ENCODE measurements at places on chromosomes 12 and 14.

DNA sequence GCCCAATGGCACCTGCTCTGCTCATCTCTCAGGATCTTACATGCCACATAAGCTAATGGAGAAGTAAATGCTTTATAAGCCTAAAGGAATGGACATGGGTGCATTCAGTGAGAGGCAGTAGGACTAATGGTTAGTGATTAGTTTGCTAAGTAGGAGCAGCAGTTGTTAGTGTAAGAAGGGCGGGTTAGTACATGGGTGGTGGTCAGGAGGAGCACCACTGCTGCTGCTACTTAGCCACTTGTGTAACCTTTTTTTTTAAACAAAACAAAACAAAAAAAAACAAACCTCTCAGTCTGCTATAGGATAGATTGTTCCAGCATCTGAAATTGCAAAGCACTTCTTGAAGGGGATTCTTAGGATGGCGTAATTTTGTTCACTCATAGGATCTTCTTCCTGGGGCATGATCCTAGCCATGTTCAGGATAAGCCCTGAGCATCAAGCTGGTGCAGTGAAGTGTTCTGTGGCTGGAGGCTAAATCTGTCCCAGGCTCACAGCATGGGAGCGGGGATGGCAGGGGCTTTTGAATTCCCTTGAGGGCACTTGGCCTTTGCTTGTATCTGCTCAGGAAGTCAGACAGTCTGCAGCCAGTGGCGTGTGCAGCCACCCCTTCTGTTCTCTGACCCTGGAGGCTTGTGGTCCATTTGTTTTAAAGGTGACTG, 63.6 kb downstream of the CHST11 start:
- no peaks in the 10 kb centered on the region for H3K27me3 ChIP-seq
- no peak overlapping the region for H3K27ac ChIP-seq
- no peak for DNase-seq
- no peak overlapping the region for H3K4me3 ChIP-seq
- H3K4me1 ChIP-seq = peaks cover 25% of the 10 kb centered on the region
- H3K36me3 ChIP-seq = no peaks in the 10 kb centered on the region

- no peaks in the 10 kb centered on the region for H3K36me3 ChIP-seq
- DNase-seq = no peak
- no peak overlapping the region for H3K4me3 ChIP-seq
- no peak overlapping the region for H3K27ac ChIP-seq
- peaks cover 45% of the 10 kb centered on the region for H3K4me1 ChIP-seq
Measured at GRCh38 chr12:109715310-109716091, 1.9 kb downstream of the FAM222A start.

DNA sequence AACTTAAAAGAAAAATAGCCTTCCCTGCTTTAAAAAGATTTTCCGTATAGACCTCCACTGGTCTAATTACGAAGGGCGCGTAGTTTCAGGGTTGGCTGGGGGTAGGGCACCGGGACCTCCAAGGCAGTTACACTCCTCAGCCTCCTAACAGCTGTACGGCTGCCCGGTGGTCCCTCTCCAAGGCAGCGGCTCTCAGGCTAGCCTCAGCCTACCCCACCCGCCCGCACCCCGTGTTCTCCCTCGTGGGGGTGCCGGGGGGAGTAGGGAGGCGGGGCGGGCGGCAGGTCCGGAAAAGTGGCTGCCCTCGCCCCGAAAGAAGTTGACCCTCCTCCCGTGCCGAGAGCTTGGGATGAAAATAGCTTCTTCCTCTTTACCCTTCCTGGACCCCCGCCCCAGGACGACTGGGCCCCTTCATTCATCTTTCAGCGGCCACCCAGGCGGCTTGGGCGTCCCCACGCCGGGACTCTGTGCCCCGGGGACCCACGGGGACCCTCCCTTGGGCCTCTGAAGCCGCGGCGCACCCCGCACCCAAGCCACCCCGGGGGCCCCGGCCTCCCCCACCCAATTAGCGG, 991 bp upstream of the RCOR1 start:
- peak overlapping the region; percentile 92 for H3K4me3 ChIP-seq
- DNase-seq = peak; percentile 64
- no peaks in the 10 kb centered on the region for H3K4me1 ChIP-seq
- no peaks in the 10 kb centered on the region for H3K36me3 ChIP-seq

- H3K4me3 ChIP-seq = no peak overlapping the region
- H3K27me3 ChIP-seq = no peaks in the 10 kb centered on the region
- H3K4me1 ChIP-seq = no peaks in the 10 kb centered on the region
- H3K36me3 ChIP-seq = peaks cover 5% of the 10 kb centered on the region
- no peak overlapping the region for H3K27ac ChIP-seq
Measured at GRCh38 chr12:66352197-66352596, 49.9 kb downstream of the HELB start.

DNA sequence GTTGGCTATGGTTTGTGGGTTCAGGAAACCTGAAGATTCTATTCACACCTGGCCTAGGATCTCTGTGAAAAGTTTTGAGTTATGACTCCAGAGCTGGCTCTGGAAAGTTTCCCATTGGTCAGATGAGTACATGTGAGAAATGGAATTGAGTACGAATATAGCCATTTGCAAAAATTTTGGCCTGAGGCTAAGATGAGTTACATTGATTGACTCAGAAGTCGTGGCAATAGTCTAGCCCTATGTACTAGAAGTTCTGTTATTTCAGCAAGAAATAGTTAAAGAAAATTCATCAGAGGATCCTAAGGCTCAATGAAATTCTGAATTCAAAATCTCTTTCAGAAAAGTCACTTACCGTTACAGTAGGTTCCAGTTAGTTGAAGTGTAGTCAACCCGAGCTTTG, 109.9 kb downstream of the PTCSC3 start:
- H3K4me1 ChIP-seq = no peaks in the 10 kb centered on the region
- H3K4me3 ChIP-seq = no peak overlapping the region
- no peak for DNase-seq
- H3K36me3 ChIP-seq = no peaks in the 10 kb centered on the region
- H3K27me3 ChIP-seq = peaks cover 3% of the 10 kb centered on the region
- no peak overlapping the region for H3K27ac ChIP-seq

GRCh38 chr12:62116986-62117385, 143.2 kb upstream of the USP15 start:
- no peaks in the 10 kb centered on the region for H3K4me1 ChIP-seq
- H3K27me3 ChIP-seq = no peaks in the 10 kb centered on the region
- no peak for DNase-seq

GRCh38 chr12:1885599-1886245, 32.7 kb downstream of the CACNA2D4 start:
- peak; percentile 34 for DNase-seq
- H3K27ac ChIP-seq = no peak overlapping the region
- no peaks in the 10 kb centered on the region for H3K4me1 ChIP-seq
- no peak overlapping the region for H3K4me3 ChIP-seq
- no peaks in the 10 kb centered on the region for H3K36me3 ChIP-seq
- H3K27me3 ChIP-seq = no peaks in the 10 kb centered on the region
